Stimulated activated CD8-positive, alpha-beta memory T cell treated with anti-CD3 and anti-CD28 coated beads, Interleukin-15, amount 100 ng/mL, for 4 hours (primary cell): ENCODE measurements at places on chromosomes 3 and 15.

- DNase-seq: no peak
Measured at GRCh38 chr3:119175872-119176756, 2.7 kb downstream of the UPK1B start.

GRCh38 chr3:127663151-127663550 lies 9.6 kb upstream of the ABTB1 start:
- no peak for DNase-seq

GRCh38 chr15:58154769-58155168 lies 16.6 kb downstream of the AQP9 start:
- no peak for DNase-seq

- no peak for DNase-seq
Measured at GRCh38 chr3:177567833-177568232, 370.6 kb upstream of the TBL1XR1 start.

GRCh38 chr3:72505539-72506405 lies 342.5 kb downstream of the SHQ1 start:
- DNase-seq: no peak

GRCh38 chr3:10940106-10940505 lies 52.4 kb upstream of the SLC6A1 start:
- DNase-seq: no peak

DNA sequence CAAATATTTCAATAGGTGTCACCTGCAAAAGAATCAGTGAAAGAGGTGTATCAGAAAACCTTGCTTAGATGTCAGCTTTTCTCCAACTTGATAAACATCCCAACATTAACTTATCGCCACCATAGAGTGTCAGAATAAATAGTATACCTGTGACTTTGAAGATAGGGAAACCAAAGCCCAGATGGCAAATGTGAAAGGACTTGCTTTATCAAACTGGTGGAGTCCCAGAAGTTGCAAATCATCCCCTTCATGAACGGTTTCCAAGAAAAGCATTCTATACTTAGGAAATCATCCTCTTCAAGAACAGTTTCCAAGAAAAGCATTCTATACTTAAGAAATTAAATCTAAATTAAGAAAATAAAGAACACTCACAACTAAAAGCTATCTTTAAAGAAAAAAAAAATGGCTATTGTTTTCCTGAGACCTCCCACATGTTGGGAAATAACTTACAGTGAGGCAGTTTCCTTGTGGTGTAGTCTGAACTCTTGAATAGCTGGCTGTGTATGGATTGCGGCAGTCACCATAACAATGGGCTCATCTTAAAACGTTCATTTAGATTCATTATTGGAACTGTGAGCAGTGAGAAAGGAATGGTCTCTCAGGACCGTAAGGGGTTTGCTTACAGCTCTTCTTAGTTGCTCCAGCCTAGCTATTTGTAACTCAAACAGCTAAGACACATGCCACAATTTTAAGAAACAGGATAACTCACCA lies 56.5 kb downstream of the GHSR start:
- no peak for DNase-seq

DNA sequence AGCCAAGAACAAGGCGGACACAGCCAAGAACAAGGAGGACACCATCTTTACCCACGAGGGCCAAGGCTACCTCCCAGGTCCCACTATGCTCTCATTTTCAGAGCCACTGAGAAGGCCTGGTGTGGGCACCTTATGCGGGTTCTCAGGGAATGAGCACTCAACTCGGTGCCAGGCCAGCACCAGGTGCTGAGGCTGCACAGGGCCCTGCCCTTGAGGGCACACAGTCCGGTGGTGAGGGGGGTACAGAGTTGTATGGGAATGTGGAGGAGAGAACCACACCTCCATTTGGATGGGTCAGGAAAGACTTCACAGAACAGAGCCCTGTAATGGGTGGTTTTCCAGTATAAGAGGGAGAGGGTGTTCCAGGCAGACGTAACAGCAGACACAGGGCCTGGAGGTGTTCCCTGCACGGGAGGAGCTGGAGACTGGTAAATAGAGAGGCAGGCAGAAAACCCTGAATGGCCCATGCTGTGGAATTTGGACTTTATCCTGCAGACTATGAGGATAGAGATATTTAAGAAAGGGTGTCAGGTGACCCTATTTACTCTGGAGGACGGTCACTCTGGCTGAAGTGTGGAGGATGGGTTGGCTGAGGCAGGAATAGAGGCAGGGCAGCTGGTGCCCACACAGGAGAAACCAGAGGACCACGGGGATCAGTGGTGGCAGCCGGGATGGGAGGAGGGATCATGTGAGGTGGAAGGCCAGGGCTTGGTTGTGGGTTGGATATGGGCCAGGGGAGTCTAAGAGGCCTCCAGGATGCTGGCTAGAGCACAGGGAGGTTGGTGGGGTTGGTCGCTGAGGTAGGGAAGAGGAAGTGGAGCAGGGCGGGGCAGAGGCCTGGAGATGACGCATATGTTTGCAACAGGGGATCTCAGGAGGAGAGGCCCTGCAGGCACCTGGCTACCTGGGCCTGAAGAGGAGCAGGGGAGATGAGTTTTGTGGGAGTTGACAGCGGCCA lies 34.6 kb downstream of the CRABP1 start:
- DNase-seq: no peak

- DNase-seq: no peak
Measured at GRCh38 chr3:33052671-33053070, 44.3 kb downstream of the GLB1 start.

GRCh38 chr3:50912746-50913145 lies 238.0 kb downstream of the DOCK3 start:
- no peak for DNase-seq

- no peak for DNase-seq
Measured at GRCh38 chr3:55017876-55018275, 90.0 kb upstream of the LRTM1 start.

DNA sequence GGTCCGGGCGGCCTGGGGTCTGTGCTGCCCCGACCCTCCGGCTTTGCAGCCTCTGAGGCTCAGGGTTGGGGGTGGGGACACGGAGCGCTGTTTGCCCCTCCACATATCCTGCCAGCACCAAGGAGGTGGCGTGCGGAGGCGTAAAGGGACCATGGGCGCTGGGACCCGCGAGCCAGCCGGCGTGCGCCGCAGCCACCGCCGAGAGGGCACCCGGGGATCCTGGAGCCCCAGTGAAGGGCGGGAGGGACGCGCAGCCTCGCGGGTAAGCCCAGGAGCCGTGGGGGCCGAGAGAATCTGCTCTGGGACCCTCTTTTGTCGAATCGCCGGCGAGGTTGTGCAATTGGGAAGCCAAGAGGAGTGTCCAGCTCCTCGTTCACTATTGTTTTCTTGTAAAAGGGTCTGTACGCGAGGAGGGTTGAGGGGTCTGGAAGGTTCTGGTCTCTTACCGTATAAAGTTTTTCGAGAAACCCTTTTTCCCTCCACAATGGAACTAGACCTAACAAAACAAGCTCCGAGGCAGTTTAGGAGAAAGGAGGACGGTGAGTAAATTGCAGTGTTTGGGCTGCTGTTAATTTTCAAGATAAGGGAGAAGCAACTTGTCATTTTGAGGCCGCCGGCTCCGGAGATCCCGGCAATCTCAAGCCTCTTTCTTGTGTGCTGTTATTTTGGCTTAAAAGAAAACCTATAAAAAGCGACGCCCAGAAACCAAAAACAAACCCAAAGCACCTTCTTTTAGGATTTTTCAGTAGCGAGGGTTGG lies 29.9 kb upstream of the ST3GAL6 start:
- no peak for DNase-seq

DNA sequence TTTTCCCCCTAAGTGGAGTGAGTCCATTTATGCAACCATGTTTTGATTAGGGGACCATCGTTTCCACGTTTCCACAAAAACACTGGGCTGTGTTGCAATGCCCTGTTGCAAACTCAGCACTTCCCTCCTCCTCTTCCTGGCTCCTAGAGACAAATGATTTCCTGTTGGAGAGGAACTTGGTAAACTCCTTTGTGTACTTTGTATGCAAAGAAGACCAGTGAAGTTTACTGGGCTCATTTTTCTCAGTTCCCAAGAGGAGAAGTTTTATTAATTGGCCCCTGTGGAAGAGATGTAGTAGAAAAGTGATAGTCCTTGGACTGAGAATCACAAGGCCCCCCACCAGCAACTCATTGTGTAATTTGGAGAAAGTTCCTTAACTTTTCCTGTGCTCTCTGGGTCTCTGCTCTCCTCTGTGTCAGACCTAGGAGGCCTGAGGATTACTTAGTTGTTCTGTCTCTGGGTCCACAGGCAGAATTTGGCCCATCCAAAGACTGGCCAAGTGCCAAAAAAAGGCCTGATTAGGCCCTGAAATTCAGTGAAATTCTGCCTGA lies 95.0 kb downstream of the ATG7 start:
- DNase-seq: no peak

- DNase-seq: no peak
Measured at GRCh38 chr3:133746712-133747066, 496 bp downstream of the TF start.

DNA sequence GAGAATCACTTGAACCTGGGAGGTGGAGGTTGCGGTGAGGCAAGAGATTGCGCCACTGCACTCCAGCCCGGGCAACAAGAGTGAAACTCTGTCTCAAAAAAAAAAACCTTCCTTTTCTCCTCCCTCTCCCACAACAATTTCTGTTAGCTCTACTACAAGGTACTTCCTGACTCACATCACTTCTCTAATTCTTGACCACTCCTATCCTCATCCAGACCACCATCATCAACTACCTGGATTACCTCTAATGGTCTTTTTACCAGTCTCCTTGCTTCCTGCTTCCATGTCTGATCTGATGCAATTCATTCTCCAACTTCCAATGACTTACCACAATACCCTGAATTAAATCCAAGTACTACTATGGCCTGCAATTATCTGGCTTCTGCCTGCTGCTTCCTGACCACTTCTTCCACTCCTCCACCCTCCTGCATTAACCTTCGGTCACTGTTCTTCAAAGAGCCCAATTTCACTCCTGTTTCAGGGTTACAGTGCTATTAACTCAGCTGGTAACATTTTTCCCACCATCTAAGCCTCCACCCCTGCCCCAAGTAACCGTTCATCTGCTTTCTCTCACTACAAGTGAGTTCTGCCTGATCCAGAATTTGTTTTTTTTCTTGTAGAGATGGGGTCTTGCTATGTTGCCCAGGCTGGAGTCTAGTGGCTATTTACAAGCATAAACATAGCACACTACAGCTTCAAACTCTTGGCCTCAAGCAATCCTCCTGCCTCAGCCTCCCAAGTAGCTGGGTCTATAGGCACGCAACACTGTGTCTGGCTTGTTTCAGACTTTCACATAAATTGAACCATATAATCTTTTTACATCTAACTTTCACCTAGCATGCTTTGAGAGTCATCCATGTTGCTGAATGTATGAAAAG lies 27.8 kb downstream of the DCAF1 start:
- no peak for DNase-seq

DNA sequence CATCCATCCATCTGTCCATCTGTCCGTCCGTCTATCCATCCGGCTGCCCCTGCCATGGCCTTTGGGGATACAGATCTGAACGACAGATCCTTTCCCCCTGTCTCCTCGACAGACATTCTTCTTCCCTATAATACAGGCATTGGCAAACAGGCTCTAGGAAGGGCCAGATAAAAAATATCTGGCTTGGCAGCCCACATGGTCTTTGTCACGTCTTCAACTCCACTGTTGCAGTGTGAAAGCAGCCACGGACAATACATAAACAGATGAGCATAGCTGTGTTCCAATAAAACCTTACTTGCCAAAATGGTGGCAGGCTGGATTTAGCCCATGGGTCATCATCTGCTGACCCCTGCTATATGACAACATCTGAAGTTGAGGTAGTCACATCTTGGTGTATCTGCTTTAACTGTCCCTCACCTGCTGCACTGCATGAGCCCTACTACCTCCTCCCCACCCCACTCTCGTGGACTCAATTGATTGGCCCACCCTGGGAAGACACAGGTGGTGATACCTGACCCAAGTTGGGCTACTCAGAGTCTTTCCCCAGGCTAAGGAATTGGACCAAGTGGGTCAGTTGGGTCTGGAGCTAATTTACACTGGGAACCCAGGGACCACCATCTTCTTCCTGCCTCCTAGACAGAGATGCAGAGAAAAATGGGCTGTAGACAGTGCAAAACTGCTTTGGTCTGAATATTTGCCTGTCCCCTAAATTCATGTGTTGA lies 128.4 kb upstream of the SMAD3 start:
- no peak for DNase-seq

DNA sequence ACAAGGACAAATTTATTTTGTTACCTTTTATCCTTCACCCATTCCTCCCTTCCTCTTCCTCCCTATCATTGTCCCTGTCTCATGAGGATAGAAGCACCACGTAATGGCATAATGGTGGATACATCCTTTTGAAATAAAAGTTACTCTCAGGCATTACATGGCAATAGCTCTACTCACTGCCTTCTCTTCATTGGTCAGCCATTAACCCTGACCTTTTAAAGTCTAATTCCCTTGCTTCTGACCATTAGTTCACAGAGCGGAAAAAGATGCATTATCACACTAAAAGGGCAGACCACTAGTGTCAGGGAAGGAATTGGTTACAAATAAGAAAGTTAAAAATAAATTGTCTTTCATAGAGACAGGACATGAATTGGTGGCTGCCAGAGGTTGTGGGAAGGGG lies 54.6 kb upstream of the EIF1B start:
- DNase-seq: no peak

GRCh38 chr15:99631255-99631654 lies 65.5 kb downstream of the MEF2A start:
- no peak for DNase-seq

- DNase-seq: no peak
Measured at GRCh38 chr3:31772272-31772671, 208.8 kb downstream of the OSBPL10 start.

GRCh38 chr3:35649405-35649804 lies 10.1 kb downstream of the ARPP21 start:
- no peak for DNase-seq

DNA sequence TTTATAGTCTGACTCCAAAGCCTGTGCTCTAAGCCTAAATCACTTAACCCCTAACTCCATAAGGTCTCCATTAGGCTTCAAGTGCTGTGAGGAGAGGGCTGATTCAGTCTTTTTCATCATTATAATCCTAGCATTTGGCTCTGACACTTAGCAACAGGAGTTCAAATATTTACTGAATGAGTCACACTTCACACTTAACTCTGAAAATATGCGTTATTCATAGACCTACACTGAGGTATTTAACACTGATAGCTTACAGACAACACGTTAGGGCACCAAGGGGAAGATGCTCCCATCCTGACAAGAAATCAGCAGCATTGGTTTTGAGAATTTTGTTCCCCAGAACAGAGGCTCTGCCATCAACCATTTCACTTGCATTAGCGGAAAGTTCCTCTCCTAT lies 53.5 kb downstream of the MSL2 start:
- DNase-seq: no peak

GRCh38 chr3:143775459-143775858 lies 72.8 kb downstream of the SLC9A9 start:
- no peak for DNase-seq

DNA sequence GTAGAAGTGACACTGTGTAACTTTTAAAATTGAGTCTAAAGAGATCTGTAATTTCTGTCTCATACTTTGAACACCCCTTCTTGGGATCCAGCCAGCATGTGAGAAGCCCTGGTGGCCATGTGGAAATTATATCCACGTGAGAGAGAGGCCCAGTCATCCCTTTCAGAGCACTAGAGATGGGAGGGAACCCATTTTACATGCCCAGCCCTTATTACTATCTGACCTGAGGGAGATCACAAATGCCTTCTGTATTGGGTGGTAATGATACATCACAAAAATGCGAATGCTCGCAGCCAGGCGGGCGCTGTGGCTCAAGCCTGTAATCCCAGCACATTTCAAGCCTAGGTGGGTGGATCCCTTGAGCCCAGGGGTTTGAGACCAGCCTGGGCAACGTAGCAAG lies 27.3 kb upstream of the TRAK1 start:
- no peak for DNase-seq

- no peak for DNase-seq
Measured at GRCh38 chr15:76533995-76534394, 197.4 kb downstream of the ISL2 start.
